CD4-positive, alpha-beta T cell treated with Interleukin-17A for 1 hour (primary cell): ENCODE measurements at places on chromosomes 13 and 19.

DNA sequence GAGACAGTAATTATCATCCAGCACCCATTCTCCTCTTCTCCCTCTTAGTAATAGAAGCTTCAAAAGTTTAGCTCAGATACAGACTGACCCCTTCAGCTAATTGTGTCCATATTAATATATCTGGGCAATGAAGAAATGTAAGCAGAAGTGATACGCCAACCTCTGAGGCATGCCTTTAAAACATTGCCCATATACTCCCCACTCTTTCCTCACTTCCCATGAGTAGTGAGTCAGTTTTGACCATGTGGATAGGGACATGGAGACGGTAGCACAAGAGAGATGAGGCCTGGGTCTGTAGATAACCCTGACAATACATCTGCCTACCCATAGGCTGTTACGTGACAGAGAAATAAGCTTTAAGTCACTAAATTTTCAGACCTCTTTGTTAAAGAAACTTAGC is 147.6 kb downstream of the KCTD12 start:
- DNase-seq = no peak

DNA sequence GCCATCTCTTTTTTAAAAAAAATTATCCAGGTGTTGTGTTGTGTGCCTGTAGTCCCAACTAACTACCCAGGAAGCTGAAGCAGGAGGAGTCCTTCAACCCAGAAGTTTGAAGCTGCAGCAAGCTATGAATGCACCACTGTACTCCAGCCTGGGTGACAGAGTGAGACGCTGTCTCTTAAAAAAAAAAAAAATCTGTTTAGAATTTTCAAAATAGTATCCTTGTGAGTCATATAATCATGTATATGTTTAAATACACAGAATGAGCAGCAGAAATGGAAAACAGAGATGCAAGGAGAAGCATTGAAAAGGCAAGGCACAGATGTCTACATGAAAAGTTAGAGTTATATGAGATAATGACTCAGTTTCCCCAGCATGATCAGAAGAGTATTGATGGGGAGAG is 31.2 kb downstream of the SYDE1 start:
- DNase-seq = no peak

DNA sequence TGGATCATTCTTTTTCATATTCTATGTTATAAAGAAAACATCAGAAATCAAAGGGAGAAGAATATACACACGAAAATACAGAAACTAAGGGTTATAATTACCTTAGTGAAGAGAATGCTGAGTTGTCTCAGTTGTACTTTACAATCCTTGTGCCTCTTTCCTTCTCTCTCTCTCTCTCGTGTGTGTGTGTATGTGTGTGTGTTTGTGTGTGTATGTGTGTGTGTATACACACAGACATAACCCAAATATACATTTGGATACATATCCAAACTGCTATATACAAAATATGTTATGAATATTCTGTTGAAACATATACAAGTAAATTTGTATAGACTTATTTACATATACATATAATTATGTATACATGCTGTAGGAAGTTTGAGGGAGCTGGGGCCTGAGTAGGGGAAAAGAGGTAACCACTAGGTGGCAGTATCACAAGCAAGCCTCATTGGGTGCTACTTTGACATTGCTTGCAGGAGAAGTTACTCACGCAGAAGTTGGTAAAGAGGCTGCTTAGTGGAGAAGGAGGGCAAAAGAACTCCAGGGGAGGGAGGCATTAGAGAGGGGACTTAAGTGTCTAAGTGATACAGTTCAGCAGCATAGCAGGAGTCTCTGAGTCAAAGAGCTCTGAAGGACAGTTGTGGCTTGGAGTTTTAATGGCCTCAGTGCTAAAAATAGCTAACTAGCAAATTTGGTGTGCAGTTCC is 465.1 kb upstream of the PCDH20 start:
- DNase-seq = no peak

- DNase-seq = no peak
Observed at GRCh38 chr13:103878891-103879605, 812.8 kb upstream of the SLC10A2 start.

DNA sequence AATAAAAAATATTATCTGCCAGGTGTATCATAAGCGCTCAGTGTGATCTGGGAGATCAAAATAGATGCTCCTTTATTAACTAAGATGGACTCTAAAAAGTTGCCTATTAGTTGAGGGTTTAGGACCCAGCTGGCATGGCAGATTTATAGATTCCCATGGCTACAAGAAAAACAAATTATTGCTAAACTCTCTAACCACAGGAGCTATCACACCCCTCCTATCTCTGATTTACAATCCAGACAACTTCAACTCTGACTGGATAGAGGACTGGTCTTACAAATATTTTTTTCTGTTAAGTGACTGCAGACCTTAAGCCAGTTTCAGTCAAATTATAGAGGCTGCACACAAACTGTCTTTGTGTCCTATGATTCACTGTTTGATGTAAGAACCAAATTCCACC is 45.4 kb upstream of the MYCBP2 start:
- no peak for DNase-seq

DNA sequence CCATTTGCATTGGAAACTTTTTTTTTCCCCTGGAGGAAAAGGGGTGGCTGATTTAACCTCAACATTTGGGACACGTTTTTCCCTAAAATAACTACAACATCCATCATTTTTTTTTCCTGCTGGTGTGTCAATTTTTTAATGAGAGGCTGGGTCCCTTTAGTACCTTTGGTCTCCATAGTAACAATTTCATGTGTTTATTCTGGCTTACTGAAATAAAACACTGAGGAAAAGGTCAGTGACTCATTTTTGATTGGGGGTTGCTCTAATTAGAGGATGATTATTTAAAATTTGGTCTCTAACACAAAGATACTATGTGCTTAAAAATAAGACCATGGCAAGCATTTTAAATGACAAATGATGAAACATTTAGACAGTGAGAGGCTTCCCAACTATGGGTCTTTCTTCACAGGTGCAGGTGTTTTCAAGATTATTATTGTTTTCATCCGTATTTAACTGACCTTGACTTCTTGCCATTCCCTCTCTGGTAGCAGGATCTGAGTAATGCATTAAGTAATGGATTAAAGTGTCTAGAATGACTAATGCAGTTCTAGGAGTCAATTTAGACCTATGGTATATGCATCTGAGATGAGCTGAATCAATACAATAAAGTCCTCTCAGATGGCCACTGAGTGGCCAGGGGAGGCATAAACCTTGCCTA is 406.4 kb downstream of the KCNRG start:
- no peak for DNase-seq

GRCh38 chr19:15252398-15253018 is 20.3 kb upstream of the EPHX3 start:
- no peak for DNase-seq

DNA sequence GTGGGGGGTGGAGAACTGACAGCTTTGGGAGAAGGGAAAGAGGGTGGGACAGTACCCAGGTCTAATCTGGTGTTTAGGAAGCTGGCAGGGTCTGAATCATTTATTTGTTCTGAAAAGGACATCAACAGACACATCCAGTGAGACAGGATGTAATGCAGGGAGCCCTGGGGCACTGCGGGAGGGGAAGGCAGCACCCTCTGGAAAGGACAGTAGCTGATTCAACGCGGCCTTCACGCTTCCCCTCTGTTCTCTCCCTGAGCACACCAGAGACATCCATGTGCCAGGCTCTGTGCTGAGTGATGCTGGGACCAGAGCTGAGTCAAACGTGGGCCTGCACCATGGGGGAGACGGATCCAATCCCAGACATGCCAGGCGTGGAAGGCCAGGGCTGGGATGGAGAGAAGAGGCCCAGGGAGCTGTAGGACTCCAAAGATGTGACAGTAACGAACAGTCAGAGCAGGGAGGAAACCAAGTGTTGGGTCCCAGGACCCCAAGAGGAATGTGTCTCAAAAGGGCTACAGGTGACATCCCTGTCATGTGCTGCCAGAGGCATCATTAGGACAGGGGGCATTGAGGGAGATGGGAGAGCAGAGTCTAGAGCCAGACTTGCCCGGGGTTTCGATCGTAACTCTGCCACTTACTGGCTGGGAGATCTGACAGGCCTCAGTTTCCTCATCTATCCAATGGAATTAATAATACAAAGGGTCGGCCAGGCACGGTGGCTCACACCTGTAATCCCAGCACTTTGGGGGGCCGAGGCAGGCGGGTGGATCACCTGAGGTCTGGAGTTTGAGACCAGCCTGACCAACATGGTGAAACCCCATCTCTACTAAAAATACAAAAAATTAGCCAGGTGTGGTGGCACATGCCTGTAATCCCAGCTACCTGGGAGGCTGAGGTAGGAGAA is 1.7 kb downstream of the ETFB start:
- no peak for DNase-seq

- no peak for DNase-seq
Observed at GRCh38 chr13:110470272-110471009, 91.1 kb downstream of the RAB20 start.

- no peak for DNase-seq
Observed at GRCh38 chr19:3573162-3573857, 566 bp downstream of the HMG20B start.

- no peak for DNase-seq
Observed at GRCh38 chr13:109273326-109273751, 513.0 kb downstream of the IRS2 start.

DNA sequence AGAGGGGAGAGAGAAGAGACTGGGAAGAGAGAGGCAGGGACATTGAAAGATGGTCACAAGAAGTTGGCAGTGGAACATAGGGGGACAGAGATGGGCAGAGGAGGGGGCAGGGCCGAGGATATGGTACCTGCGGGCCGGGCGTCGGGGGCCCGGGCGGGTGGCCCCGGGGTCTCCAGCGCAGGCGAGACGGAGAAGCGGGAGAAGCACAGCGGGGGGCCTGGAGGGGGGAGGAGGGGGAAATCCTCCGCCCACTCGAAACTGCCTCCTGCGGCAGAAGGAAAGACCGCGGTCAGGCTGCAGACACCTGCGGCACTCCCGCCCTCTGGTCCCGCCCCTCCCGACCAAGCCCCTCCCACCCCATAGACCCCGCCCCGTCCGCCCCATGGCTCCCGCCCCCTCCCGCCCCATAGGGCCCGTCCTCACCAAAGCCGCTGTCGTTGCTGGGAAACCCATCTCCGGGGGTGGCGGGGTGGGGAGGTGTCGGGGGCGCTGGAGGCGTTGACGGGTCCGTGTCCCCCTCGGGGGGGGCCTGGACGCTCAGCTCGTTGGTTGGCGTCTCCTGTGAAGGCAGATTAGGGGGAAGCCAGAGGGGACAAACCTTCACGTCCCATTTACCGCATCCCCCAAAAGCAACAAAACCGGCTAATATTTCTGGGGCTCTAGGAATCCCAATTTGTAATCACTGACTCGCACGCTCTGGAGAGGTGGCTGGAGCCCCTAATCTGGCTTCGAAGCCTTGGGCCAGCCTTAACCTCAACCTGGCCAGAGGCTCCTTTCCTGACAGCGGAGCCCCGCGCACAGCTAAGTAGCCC is 20.4 kb downstream of the LMTK3 start:
- peak; percentile 79 for DNase-seq

GRCh38 chr13:91948736-91949135 is 550.3 kb downstream of the GPC5 start:
- no peak for DNase-seq

DNA sequence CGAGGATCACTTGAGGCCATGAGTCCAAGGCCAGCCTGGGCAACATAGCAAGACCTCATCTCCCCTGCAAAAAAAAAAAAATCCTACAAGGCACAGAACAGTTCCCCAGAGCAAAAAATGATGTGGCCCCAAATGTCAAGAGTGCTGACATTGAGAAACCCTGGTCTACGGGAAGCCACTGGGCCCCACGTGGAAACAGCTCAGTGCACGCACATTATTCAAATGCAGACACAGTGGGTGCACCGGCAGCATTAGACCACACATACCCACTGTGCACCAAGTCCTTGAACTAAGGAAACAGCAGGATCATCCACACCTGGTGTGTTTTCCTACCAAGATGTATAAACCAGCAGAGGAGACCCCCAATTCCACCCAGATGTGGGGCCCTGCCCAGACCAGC is 35.0 kb upstream of the ADGRE5 start:
- DNase-seq = no peak

GRCh38 chr13:36857253-36857652 is 38.2 kb downstream of the RFXAP start:
- DNase-seq = no peak

GRCh38 chr13:92164822-92165221 is 766.4 kb downstream of the GPC5 start:
- DNase-seq = no peak

DNA sequence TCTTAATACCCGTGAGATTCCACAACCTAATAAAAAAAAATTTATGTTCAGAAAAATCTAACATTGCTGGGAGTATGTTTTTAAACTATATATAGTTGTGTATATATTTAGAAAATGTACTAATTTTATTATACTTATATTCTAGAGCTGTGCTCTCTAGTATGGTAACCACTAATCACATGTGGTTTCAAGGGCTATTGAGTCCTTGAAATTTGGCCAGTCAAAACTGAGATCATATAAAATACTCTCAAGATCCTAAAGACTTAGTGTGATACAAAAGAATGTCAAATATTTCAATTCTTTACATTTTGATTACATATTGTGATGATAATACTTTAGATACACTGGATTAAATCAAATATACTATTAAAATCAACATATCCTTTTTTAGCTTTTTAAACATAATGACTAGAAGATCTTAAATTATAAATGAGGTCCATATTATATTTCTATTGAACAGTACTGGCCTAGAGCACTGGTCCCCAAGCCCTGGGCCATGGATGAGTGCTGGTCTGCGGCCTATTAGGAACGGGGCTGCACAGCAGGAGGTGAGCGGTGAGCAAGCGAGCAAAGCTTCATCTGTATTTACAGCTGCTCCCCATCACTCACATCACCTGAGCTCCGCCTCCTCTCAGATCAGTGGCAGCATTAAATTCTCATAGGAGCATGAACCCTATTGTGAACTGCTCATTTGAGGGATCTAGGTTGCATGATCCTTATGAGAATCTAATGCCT is 176.5 kb upstream of the NBEA start:
- no peak for DNase-seq

DNA sequence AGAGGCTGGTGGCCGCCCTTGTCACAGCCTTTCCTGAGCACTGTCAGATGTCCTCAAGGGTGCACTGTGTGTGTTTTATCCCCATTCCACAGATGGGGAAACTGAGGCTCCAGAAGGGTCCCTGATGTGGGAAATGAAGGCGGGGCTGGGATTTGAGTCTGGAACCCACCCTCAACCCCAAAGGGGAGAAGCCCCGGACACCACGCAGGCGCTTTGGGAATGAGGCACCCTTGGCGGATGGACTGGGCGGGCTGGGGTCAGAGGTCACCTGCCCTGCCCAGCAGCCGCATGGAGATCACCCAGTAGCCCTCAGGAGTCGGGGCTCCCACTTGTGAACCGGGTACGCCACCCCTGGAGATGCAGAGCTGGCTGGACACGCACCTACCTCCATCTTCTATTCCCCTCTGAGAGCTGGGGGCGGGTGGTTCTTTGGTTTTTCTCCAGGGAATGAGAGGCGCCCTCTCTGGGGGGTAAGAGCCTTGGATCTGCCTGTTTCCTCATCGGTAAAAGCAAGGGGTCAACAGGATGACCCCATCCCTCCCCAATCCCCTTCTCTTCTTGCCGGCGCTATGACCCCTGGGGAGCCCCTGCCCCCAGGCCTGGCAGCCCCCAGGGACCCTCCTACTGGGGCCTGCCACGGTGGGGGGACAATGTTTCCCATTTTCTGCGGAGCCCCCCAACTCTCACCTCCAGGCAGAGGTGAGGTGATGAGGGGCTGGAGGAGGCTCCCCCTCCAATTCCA is 8.3 kb upstream of the ONECUT3 start:
- DNase-seq = no peak

- DNase-seq = peak; percentile 19
Observed at GRCh38 chr13:31965361-31966066, 66.1 kb upstream of the FRY start.
